ENCODE measurements at places on chromosomes 3 and 15. TPM values are rescaled to one million over a fixed set of nuclear protein-coding genes. Genes with fewer than 3 reads are reported as not detected.

Gene SLC27A2
- not detected for total RNA-seq

Gene CMTM7
- total RNA-seq, result 3.4 TPM

Gene AMOTL2
- total RNA-seq, result 162 TPM

Gene UROC1
- not detected for total RNA-seq

Gene GP5
- under 0.01 TPM for total RNA-seq

Gene MEX3B
- 6.7 TPM for total RNA-seq

All from IMR-90 (cell line).